Activated CD8-positive, alpha-beta T cell treated with anti-CD3 and anti-CD28 coated beads, Interleukin-2, amount 10 ng/mL, durations not matched to agents 7 days and 5 days (primary cell): ENCODE measurements at places on chromosomes 1 and 21. TPM values are rescaled to one million over a fixed set of nuclear protein-coding genes. Genes with fewer than 3 reads are reported as not detected.

HSD11B1 gene
- total RNA-seq, result not detected

VSIG8 gene
- not detected for total RNA-seq

TPR gene
- 143 TPM for total RNA-seq

CXADR gene
- 0.26 TPM for total RNA-seq

CNKSR1 gene
- 2.2 TPM for total RNA-seq

PLA2G2D gene
- not detected for total RNA-seq

PAQR6 gene
- total RNA-seq, result 9.9 TPM

RGS5 gene
- 0.66 TPM for total RNA-seq

ANKRD65 gene
- total RNA-seq, result not detected

DNA sequence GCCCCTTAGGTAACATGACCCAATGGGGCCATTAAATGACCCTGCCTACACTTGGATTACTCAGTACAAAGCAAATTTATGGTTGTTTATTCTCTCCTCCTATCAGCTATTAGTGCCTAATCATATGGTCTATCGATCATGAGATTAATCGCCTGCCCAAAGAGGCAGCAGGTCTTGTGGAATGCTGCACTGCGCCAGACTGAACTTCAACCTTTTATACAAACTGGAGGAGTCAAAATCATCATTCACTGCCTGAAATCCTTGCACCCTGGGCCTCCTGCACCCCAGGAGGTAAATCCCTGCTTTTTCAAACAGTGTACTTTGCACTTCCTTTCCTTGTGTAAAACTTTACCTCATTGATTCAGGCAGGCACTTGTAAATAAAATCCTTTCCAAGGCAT lies 69.7 kb downstream of the NFIA start:
- no peak for DNase-seq
- H3K27me3 ChIP-seq, result peaks cover 26% of the 10 kb centered on the region
- no peaks in the 10 kb centered on the region for H3K36me3 ChIP-seq
- no peak overlapping the region for H3K4me3 ChIP-seq
- H3K27ac ChIP-seq, result no peak overlapping the region
- H3K4me1 ChIP-seq, result peaks cover 3% of the 10 kb centered on the region

DNA sequence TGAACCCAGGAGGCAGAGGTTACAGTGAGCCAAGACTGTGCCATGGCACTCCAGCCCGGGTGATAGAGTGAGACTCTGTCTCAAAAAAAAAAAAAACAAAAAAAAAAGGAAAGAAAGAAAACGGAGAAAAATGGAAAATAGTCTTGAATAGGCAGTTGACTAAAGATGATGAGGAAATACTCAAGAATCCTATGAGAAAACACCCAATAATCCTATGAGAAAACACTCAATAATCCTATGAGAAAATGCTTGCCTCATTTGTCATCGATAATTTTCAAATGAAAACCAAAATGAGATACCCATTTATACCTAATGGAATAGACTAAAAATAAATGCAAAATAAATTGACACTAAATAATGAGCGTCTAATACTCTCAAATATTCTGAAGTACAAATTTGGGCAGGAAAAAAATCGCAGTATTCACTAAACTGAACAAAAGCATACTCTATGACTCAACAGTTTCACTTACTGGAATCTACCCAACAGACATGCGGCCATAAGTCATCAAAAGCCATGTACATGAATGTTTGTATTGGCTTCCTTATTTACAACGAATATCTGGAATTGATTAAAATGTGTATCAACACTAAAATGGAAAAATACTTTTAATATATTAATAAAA lies 733.9 kb upstream of the CHRM3 start:
- no peak for DNase-seq
- H3K4me3 ChIP-seq, result no peak overlapping the region
- no peaks in the 10 kb centered on the region for H3K36me3 ChIP-seq
- no peak overlapping the region for H3K27ac ChIP-seq
- no peaks in the 10 kb centered on the region for H3K4me1 ChIP-seq

- DNase-seq, result no peak
- no peak overlapping the region for H3K27ac ChIP-seq
- no peaks in the 10 kb centered on the region for H3K4me1 ChIP-seq
- H3K36me3 ChIP-seq, result no peaks in the 10 kb centered on the region
Observed at GRCh38 chr1:216617081-216617875, 106.0 kb downstream of the ESRRG start.

DNA sequence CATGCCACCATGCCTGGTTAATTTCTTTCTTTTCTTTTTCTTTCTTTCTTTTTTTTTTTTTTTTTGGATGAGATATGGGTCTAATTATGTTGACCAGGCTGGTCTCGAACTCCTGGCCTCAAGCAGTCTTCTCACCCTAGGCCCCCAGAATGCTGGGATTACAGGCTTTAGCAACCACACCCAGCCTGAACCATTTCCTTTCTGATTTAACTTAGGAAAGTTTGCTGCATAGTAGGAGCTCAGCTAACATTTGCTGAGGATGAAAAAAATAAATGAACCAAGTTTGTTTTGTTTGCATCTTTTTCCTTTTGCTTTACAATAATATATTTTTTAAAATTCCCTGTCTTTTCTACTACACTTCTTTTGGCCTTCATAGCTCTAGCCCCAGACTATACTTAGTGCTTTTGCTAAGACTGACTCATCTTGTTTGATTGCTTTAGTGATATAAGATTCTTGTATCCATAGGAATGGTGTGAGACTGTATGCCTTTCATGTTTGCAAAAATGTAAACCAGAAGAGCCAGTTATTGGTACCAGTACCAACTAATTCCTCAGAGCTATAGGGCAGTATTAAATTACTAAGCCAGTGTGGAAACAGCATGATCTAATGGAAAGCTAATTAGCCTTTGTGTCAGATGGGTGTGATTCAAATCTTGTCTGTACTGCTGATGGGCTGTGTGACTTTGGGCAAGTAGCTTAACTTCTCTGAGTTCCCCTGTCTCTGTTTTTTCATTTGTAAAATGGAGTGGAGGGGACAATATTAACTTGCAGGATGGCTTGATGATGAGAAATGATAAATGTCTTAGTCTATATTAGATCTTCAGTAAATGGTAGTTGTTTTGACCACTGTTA lies 66.9 kb downstream of the NFIA start:
- no peak overlapping the region for H3K27ac ChIP-seq
- no peaks in the 10 kb centered on the region for H3K4me1 ChIP-seq
- H3K36me3 ChIP-seq, result no peaks in the 10 kb centered on the region

DNA sequence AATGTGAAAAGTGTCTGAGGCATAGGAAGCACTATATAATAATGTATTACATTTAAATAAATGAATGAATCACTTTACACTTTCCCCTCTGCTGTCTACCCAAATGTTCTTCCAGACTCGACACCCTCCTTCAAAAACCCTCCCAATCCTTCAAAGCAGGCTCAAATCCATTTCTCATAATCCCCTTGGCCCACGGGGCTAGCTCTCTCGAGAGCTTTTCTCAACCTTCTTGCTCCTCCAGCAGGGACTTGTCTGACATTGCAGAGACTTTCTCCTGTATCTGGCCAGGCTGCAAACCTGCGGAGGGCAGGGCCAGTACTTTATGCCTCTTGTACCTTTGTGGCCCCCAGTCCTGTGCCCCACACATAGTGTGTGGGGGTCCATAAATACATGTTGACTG lies 14.1 kb upstream of the CNTN2 start:
- DNase-seq, result no peak
- H3K36me3 ChIP-seq, result no peaks in the 10 kb centered on the region

- no peaks in the 10 kb centered on the region for H3K27me3 ChIP-seq
- H3K36me3 ChIP-seq, result peaks cover 11% of the 10 kb centered on the region
- peaks cover 11% of the 10 kb centered on the region for H3K4me1 ChIP-seq
- H3K27ac ChIP-seq, result no peak overlapping the region
Observed at GRCh38 chr1:227779685-227780084, 35.8 kb upstream of the PRSS38 start.

- no peak overlapping the region for H3K4me3 ChIP-seq
- H3K27me3 ChIP-seq, result no peaks in the 10 kb centered on the region
Observed at GRCh38 chr1:92502247-92502646, 15.5 kb upstream of the GFI1 start.

DNA sequence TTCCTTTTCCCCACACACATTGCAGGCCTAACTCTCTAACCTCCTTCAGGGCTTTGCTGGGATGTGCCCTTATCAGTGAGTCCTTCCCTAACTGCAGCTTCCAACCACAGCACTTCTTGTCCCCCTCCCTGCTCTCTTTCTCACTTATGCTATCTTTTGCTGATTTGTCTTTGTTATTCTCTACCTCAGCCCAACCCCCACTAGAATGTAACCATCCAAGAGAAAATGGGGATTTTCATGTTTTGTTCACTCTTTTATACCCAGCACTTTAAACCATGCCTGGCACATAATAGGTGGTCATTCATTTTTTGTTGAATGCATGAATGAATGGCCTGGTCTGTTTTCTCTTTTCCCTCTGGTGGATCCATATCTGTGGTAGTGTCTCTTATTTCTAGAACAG lies 243.5 kb downstream of the KAZN start:
- no peaks in the 10 kb centered on the region for H3K27me3 ChIP-seq
- H3K4me1 ChIP-seq, result no peaks in the 10 kb centered on the region
- H3K27ac ChIP-seq, result no peak overlapping the region
- H3K4me3 ChIP-seq, result no peak overlapping the region
- peaks cover 1% of the 10 kb centered on the region for H3K36me3 ChIP-seq

DNA sequence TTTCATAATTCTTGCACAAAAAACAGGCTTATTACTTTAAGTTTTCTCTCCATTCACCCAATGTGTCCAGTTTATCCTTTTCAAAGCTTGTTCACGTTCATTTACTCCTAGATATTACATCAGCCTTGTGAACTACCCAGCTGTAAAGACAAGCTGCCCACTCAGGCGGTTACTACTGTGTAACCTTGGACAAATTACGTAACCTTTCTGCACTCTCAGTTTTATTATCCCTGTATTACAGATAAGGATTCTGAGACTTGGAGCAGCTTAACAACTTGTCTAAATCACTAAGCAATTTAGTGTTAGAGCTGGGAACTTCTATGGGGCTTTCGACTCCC lies 20.5 kb upstream of the LPAR3 start:
- H3K27ac ChIP-seq, result no peak overlapping the region
- H3K27me3 ChIP-seq, result peaks cover 30% of the 10 kb centered on the region
- no peak overlapping the region for H3K4me3 ChIP-seq
- no peaks in the 10 kb centered on the region for H3K36me3 ChIP-seq
- DNase-seq, result no peak

- DNase-seq, result no peak
- no peaks in the 10 kb centered on the region for H3K4me1 ChIP-seq
- H3K4me3 ChIP-seq, result no peak overlapping the region
- no peaks in the 10 kb centered on the region for H3K27me3 ChIP-seq
Observed at GRCh38 chr1:244980605-244981004, 116.3 kb upstream of the HNRNPU start.

- no peaks in the 10 kb centered on the region for H3K4me1 ChIP-seq
- H3K4me3 ChIP-seq, result no peak overlapping the region
- DNase-seq, result no peak
Observed at GRCh38 chr1:22518379-22518778, 44.9 kb upstream of the EPHA8 start.

GRCh38 chr1:96080925-96081324 lies 640.7 kb upstream of the PTBP2 start:
- H3K27ac ChIP-seq, result no peak overlapping the region
- H3K4me3 ChIP-seq, result no peak overlapping the region
- H3K27me3 ChIP-seq, result no peaks in the 10 kb centered on the region
- H3K4me1 ChIP-seq, result no peaks in the 10 kb centered on the region
- no peak for DNase-seq

GRCh38 chr1:164602480-164603093 lies 43.6 kb downstream of the PBX1 start:
- H3K4me3 ChIP-seq, result no peak overlapping the region
- H3K36me3 ChIP-seq, result no peaks in the 10 kb centered on the region
- no peaks in the 10 kb centered on the region for H3K4me1 ChIP-seq
- no peaks in the 10 kb centered on the region for H3K27me3 ChIP-seq
- no peak overlapping the region for H3K27ac ChIP-seq

GRCh38 chr1:20787840-20788795 lies 1.0 kb upstream of the HP1BP3 start:
- peaks cover 27% of the 10 kb centered on the region for H3K4me1 ChIP-seq
- peaks cover 14% of the 10 kb centered on the region for H3K36me3 ChIP-seq
- no peaks in the 10 kb centered on the region for H3K27me3 ChIP-seq
- H3K4me3 ChIP-seq, result peak overlapping the region; percentile 91
- no peak for DNase-seq
- H3K27ac ChIP-seq, result peak overlapping the region; percentile 97

GRCh38 chr1:26530895-26531598 lies 1.5 kb downstream of the RPS6KA1 start:
- H3K36me3 ChIP-seq, result no peaks in the 10 kb centered on the region
- H3K27me3 ChIP-seq, result peaks cover 3% of the 10 kb centered on the region
- no peak for DNase-seq
- no peak overlapping the region for H3K27ac ChIP-seq
- peaks cover 49% of the 10 kb centered on the region for H3K4me1 ChIP-seq
- peak overlapping the region; percentile 84 for H3K4me3 ChIP-seq

DNA sequence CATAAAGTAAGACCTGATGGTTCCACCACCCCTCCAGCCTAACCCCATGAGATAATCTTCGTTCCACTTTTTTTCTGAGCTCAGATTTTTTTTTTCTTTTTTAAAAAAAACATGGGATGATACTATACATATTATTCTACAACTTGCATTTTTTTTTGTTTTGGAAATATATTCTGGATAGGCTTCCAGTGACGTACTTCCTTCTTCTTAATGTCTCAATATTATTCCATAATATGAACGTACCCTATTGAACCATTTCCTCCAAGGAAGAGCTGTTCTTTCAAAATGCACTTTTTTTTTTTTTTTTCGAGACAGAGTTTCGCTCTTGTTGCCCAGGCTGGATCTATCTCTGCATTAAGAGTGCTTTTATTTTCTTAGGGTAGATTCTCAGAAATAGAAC lies 1.5 kb downstream of the EDEM3 start:
- H3K27me3 ChIP-seq, result peaks cover 8% of the 10 kb centered on the region
- peak overlapping the region; percentile 96 for H3K27ac ChIP-seq
- peaks cover 15% of the 10 kb centered on the region for H3K36me3 ChIP-seq
- peaks cover 38% of the 10 kb centered on the region for H3K4me1 ChIP-seq
- no peak for DNase-seq

DNA sequence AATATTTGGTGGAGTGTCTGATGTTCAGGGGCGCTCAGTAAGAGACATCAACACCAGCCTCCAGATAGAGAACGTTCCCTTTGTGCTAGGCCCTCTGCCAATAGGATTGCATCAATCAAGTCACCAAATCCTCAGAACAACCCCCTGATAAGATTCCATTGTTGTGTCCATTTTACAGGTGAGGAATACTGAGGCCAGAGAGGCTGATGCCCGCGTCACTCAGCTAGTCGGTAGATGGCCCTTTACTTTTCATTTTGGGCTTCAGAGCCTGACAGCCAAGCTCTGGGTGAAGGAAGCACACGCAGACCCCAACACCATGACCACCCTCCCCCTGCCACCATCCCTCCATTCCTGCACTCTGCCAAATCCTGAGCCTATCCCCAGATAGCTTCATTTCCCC lies 406.2 kb downstream of the PTPRU start:
- DNase-seq, result no peak
- H3K27me3 ChIP-seq, result peaks cover 2% of the 10 kb centered on the region
- no peak overlapping the region for H3K27ac ChIP-seq
- H3K4me3 ChIP-seq, result no peak overlapping the region
- no peaks in the 10 kb centered on the region for H3K36me3 ChIP-seq

GRCh38 chr1:9291914-9292360 lies 757 bp upstream of the SPSB1 start:
- peaks cover 2% of the 10 kb centered on the region for H3K36me3 ChIP-seq
- H3K27ac ChIP-seq, result no peak overlapping the region
- peaks cover 11% of the 10 kb centered on the region for H3K27me3 ChIP-seq
- H3K4me1 ChIP-seq, result no peaks in the 10 kb centered on the region
